ENCODE measurements at places on chromosomes 2 and 18.
A peak's percentile ranks its signal among the peaks of the same experiment; 100 is the strongest.

GRCh38 chr2:24935145-24935544 is 15.1 kb upstream of the ADCY3 start:
- no peak for DNase-seq

- DNase-seq: no peak
Measured at GRCh38 chr2:20107776-20108175, 56.3 kb upstream of the LAPTM4A start.

- peak; percentile 63 for DNase-seq
Measured at GRCh38 chr18:21703241-21703820, 1.2 kb downstream of the ABHD3 start.

DNA sequence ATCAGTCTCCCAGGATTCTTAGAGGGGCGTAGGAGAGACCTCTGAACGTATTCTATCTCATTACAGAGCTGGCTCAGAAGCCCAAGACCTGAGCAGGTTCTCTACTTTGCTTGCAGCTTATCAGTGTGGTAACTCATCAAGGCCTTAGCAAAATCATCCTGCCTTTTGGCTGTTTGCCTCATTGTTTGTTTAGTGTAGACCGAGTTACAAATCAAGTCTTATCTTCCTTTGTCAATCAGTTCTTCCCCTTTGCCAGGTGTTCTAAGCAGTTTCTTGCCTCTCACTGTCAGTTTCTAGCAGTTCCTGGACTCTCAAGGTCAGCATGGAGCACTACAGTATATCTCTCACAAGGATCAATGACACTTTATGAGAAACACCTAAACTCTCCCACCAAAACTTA is 30.9 kb upstream of the NAB1 start:
- DNase-seq: no peak

DNA sequence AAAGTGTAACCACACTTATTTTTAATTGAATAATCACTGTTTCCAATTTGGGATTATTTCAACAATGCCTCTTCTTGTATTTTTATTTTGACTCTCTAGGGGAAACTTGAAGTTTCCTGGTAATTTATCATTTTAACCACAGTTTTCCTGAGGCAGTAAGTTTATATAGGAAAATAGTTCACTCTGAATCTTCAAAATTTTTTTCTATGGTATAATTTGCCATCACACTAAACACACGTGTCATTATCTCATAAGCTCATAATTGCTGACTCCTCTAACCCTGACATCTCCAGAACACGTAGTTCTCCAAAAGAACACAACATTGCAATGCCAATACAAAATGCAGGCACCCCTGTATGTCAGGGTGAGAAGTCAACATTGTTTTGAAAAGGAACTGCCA is 102.2 kb upstream of the FZD7 start:
- no peak for DNase-seq

GRCh38 chr2:50401772-50402653 is 629.9 kb downstream of the NRXN1 start:
- peak; percentile 13 for DNase-seq

DNA sequence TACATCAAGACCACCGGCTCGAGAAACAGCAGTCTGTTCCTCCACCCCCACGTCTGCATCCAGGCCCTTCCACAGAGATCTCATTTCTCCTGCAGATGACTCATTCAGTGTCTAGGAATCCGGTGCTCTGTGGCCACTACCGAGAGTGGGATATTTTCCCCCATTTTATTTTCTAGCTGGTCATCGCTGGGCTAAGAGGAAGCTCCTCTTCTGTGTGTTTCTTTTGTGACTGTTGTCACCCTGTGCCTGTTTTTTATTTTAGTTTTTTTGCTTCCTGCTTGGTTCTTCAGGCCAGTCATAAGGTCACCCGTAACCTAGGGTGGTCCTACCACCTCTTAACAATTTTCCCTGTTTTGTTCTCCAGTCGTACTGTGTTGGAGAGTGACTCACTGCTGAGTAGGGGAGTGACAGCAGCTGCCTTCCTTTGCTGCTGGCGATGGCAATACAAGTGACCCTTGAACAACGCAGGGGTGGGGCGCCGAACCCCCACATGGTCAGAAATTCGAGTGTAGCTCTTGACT is 6.7 kb downstream of the RAMP1 start:
- no peak for DNase-seq

- no peak for DNase-seq
Measured at GRCh38 chr2:160352500-160352899, 141.1 kb downstream of the RBMS1 start.

DNA sequence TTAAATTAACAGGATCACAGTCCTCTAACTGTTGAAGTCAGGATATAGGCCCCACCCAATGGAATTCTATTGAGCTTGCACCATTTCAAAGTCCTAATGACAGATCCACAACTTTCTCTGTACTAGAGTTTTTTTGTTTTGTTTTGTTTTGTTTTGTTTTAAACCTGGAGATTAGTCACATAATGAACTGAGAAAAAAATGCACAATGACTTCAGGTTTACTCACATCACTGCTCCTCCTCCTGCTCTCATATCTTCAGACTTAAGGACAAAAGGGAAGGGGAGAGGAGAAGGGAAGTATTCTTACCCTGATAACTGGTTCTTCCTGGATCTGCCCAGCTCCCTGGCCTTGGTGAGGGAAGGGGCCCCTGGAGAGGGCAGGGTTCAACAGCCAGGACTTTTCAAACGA is 208.2 kb upstream of the EPHA4 start:
- no peak for DNase-seq

- no peak for DNase-seq
Measured at GRCh38 chr2:160207804-160208654, 8.0 kb upstream of the ITGB6 start.

GRCh38 chr2:207258263-207258991 is 92.7 kb upstream of the KLF7 start:
- DNase-seq: no peak

DNA sequence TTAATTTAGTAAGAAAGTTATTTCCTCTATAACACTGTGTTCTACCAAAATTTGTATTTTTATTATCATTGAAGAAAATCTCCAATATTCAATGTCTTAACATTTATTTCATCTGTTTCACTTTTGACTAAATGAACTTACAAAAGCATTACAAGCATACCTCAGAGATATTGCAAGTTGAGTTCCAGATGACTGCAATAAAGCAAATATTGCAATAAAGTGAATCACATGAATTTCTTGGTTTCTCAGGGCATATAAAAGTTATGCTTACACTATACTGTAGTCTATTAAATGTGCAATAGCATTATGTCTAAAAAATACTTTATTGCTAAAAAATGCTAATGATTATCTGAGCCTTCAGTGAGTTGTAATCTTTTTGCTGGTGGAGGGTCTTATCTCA is 78.3 kb downstream of the TTC32 start:
- no peak for DNase-seq

- no peak for DNase-seq
Measured at GRCh38 chr2:239312081-239312511, 88.7 kb downstream of the HDAC4 start.

GRCh38 chr2:10375570-10376281 is 72.4 kb downstream of the ODC1 start:
- peak; percentile 78 for DNase-seq

GRCh38 chr18:55647331-55647730 is 59.3 kb upstream of the TCF4 start:
- DNase-seq: no peak
